Stimulated activated CD8-positive, alpha-beta memory T cell treated with anti-CD3 and anti-CD28 coated beads, Interleukin-15, amount 100 ng/mL, for 1 hour (primary cell): ENCODE measurements at places on chromosomes 7 and 10.

GRCh38 chr10:101050208-101051069 is 11.3 kb upstream of the KAZALD1 start:
- DNase-seq, result peak; percentile 57

- no peak for DNase-seq
Observed at GRCh38 chr10:16777473-16778370, 39.5 kb downstream of the RSU1 start.

GRCh38 chr7:131765575-131765974 is 209.1 kb upstream of the PODXL start:
- DNase-seq, result no peak

DNA sequence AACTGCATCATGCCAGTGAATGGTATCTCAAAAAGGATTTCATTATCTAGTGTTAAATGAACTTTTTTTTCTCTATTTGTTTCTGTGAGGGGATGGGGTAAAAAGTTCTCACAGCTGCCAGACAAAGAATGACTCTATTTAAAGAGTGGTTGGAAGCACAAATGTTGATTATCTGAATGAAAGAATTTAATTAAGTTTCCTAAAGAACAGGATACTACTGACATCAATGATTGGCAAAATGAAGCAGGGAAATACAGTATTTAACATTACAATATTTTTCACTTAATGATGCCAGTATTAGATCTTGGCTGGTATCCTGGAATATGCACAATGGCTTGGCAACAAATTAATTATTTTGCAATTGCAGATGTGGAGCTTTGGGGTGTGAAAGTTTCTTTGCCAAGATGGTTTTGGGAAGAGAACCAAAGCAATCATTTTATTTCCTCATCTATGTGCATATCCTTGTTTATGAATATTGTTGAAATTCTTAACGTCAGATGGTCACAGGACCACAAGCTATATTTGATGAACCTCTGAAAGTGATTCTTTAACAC is 336.8 kb downstream of the ARL4A start:
- DNase-seq, result no peak

GRCh38 chr7:39950473-39951225 is 593 bp downstream of the CDK13 start:
- DNase-seq, result peak; percentile 8

DNA sequence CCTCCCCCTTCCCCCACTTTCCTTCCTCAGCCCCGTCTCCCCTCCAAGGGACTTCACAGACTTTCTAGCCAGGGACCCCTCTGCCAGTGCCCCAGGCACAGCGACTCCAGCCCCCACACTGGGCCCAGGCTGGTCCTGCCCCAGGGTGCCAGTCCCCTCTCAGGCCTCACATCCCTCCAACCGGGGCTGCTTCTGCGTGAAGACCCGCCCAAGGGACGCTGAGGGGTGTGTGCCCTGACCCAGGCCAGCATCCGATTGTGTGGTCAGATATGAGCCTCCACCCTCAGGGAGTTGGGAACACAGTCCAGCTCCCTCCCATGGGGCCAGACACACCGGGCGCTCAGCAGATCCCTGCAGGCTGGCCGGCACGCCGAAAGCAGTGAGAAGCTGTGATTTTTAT is 97.0 kb downstream of the MICALL2 start:
- no peak for DNase-seq

DNA sequence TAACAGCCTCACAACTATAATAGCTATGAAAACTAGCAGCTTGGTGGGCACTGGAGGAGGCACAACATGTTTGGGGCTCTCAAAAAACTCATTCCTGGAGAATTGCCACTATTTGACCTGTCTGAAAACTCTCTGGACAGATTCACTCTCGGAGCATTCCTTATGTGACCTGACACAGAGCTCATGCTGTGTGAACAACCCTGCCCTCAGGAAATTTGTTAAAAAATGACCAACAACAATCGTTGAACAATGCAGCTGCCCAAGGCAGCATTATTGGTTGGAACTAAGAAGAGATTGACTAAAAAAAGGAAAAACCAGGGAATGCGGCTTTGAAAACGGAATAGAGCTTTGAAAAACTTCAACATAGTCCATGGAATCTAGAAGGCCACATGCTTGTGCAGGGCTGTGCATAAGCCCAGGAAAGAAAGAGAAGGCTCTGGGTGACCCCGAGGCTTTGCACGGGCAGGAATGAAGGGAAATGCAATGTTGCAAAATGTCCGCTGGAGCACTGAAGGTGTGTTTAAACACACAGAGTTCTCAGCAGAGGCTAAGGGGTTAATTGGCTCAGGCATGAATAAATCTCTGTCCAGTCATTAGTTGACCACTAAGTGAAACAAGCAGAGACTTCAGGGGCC is 52.8 kb downstream of the NAMPT start:
- no peak for DNase-seq
